D721Med (cell line): ENCODE measurements at places on chromosomes 12 and 14.

DNA sequence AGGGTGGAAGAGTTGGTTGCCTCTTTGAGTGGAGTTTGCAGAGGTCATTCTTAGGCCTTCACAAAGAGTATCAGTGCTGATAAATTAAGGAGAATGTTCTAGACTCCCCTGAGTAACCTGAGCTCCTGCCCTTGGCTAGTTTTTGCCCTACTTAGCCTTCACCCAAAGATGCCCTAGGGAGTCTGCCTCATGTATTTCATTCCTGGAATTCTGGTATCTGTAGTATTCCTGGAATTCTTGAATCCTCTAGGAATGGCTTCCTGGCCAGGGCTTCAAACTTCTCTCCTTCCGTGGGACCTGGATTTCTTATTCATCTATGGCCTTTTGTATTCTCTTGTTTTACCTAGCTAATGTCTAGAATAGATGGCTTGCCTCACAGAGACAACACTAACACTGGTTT is 701.1 kb downstream of the NOVA1 start:
- no peak for DNase-seq

- DNase-seq: peak; percentile 41
Observed at GRCh38 chr12:118404876-118405521, 28.6 kb downstream of the SUDS3 start.

DNA sequence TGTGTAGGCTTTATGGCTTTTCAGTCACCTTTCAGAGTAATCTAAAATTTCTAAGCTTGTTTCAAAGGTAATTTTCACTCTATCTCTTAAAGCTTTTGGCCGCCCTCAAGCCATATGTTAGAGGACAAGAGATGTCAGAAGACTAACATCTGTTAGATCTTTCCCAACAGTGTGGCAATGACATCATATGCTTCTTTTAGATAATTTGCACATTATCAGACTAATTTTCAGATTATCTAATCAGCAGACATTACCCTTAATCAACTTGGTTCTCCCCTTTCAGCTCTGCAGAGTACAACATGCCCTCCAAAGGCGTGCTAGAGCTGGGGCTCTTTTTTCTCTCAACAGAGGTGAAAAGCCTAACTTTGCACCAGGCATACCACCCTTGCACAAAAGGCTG is 207.1 kb downstream of the DPF3 start:
- DNase-seq: peak; percentile 45

DNA sequence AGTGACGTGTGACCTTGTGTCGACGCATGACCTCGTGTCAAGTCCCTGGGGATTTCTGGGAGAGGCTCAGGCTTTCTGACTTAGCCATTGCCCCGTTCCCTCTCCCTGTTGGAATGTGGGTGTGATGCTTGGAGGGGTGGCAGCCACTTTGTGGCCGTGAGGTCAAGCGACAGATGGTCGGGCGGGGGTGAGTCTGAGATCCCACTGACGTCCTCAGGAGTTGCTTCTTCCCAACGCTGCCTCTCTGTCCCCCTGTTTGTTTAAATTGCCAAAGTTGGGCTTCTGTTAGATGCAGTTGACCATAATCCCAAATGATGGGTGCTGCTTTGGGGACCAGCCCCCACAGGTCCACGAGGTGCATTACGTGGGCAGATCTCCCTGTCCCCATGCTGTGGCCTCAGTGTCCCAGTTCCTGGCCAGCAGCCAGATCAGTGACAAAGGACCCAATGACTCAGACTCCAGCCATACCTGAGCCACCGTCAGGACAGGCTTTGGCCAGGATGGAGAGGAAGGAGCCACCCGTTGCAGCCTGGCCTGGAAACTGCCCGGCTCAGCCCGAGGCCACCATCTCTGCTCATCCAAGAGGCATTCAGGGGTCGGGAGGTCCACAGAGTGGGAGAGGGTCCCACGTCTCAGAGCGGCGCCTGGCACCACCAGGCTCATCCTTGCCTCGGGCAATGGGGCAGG is 34.4 kb upstream of the GALNT9 start:
- no peak for DNase-seq

DNA sequence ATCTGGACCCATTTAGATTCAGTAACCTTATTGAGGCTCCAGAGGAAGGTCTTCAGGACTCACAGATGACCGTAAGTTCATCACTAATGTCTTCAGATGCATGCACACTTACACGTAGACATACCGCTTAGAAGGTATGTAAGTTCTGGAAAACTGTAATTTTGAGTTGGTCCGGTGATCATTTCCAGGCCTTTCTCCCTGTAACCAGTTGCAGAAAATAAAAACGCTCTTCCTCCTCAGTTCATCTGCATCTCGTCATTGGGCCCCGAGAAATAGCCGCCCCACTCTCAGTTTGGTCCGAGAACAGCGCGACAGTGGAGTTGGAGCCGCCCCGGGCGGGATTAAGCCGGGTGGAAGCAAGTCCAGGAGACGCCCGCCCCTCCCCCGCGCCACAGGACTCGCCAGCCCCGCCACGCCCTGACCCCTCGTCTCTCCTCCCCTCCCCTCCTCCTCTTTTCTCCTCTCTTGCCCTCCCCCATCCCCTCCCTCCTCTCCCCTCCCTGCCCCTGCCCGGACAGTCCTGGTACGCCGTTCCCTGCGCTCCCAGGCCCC is 83.7 kb downstream of the TNFAIP2 start:
- peak; percentile 59 for DNase-seq

DNA sequence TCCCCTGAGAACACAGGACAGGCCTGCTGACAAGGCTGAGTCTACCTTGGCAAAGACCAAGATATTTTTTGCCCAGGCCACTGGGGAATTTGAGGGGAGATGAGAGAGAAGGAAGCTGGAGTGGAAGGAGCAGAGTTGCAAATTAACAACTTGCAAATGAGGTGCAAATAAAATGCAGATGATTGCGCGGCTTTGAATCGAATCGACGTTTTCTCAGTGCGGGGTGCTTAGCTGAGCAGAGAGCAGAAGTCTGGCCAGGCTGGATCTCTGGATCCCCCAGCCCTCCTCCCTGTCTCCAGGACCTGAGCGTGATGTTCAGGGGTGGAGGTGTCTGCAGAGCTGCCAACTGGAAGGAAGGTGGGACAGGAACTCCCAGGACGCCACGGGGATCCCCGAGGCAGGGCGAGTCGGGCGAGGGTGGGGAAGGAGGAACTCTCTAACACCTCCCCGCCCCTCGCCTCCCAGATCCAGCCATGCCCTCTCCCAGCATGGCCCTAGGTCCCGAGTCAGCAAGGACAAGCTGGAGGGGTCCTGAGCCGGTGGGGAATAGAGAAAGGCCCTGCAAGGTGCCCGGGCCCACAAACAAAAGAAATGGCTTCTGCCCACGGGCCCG is 527 bp upstream of the CARMIL3 start:
- DNase-seq: no peak

- DNase-seq: peak; percentile 15
Observed at GRCh38 chr14:76760331-76761135, 735 bp upstream of the VASH1 start.
